Epithelial cell of proximal tubule (primary cell): ENCODE measurements at places on chromosomes 12 and 14.

GRCh38 chr14:93132472-93133065 is 16.8 kb upstream of the ITPK1 start:
- DNase-seq, result no peak

- no peak for DNase-seq
Observed at GRCh38 chr12:33012226-33012625, 115.6 kb upstream of the PKP2 start.

DNA sequence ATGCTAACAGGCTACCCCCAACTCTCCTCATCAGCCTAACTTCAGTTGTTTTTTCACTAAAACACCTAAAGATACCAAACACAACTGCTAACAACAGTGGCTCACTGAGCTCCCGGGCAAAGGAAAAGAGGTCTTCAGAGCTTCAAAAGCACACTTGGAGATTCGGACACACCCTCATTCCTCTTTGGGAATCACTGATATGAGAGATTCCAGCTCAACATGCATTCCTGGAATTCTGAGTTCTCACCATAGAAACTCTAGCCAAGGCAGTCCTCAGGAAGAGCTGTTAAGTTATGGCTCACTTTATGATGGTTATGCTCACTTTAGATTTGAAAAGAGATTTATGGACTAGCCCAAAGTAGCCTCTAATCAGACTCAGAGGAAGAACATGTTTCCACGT is 40.1 kb downstream of the STXBP6 start:
- peak; percentile 25 for DNase-seq

- no peak for DNase-seq
Observed at GRCh38 chr12:49959685-49960473, 1.8 kb upstream of the AQP5 start.

GRCh38 chr12:26749781-26750180 is 83.2 kb downstream of the ITPR2 start:
- DNase-seq, result no peak

DNA sequence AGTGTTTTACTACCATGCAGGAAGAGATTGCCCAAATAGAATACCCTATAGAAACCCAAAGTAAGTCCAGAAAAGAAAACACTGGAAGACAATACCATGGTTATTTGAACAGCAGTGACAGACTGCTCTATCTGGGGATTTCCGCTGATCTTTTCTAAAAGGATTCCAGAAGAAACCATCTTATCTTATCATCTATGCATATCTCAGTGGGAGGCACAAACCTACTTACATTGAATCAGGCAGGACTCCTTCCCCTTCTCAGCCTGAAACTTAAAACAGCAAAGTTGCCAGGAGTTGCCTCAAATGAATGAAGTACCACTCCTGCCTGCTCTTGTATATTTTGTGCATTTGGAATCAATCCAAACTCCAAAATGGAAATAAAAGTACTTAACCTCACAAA is 56.7 kb upstream of the NR2C1 start:
- no peak for DNase-seq

- no peak for DNase-seq
Observed at GRCh38 chr14:65098586-65098985, 3.7 kb downstream of the MAX start.
